ENCODE measurements at places on chromosomes 1 and 21.

DNA sequence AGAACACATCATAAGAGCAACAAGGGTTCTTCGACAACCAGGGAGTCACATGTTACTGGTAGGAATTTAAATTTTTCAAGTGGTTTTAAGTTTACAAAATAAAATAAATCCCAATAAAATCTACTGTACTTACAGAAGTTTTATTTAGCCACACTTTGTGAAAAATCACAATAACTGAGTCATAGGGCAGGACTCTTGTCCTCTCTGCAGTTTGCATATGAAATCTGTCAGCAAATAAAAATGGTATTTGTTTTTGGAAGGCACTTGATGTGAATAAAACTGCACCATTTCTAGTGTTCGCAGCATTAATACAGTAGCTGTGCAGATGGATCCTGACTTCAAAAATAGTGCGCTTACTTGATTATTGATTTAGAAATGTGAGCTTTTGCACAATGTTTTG, 150.4 kb downstream of the LBR start:
- no peak for DNase-seq

GRCh38 chr1:227707846-227708245, 27.3 kb downstream of the JMJD4 start:
- no peak for DNase-seq

DNA sequence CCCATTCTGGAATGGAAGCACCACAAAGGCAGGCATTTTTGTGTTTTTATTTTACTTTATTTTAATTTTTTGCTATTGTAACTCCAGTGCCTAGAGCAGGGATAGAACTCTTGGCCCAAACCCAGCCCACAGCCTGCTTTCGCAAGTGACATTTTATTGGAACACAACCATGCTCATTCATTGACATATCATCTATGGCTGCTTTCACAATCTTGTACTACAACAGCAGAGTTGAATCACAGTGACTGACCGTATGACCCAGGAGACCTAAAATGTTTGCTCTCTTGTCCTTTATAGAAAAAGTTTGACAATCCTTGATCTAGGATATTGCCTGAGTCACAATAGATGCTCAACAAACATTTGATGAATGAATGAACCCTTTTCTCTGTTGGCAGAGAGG, 83.9 kb upstream of the ATP1A1 start:
- no peak for DNase-seq

DNA sequence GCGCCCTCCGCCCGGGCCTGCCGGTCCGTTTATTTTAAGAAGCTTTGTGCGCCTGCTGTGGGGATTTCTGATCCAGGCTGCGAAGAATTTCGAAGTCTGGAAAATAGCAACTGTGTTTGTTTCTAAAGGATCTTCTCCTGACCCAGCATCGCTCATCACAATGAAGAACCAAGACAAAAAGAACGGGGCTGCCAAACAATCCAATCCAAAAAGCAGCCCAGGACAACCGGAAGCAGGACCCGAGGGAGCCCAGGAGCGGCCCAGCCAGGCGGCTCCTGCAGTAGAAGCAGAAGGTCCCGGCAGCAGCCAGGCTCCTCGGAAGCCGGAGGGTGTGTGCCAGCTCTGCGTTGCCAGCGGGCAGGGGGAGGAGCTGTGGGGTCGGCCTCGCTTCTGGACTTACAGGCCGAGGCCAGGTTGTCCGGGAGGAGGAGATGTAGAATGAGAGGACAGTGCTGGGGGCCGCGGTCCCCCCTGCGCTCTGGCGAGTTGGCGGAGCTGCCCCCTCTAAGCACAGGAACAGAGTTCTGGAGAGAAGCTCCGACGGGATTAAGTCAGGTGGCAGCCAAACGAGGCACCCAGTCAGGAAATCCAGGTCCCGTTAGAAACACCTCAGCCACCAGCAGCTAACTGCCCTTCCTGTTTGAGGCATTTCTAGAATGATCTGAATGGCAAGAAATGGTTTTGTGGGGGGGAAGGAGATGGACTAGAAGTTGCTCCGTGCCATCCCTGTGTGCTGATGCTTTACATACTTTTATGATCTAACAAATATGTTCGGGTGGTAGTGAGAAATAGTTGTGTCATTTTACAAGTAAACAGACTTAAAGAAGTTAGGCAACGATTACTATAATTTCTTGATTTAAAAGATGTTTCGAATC, 948 bp downstream of the TXLNA start:
- peak; percentile 70 for DNase-seq

DNA sequence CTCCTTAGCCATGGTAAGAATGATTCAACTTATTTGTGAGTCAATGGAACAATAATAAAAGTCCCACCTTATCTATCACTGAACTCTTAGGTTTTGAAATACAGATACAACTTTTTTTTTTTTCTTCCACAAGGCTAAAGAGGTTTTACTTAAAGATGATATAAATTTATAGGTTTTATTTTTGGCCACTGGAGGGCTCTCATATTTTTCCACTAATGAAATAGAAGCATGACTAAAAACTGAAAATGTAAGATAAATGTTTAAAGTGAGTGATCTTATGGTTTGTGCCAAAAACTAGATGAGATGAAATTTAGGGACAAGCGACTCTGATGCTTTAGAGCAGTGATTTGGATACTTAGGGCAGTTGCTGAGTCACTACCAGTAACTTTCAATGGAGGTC, 499.0 kb downstream of the NUF2 start:
- peak; percentile 11 for DNase-seq

GRCh38 chr1:12617901-12618660, at the start of gene DHRS3:
Gene DHRS3, minus strand, starts transcription at chr1:12618210. Its CDS starts 862 bp downstream, at chr1:12617348.
- peak; percentile 91 for DNase-seq

GRCh38 chr1:8649027-8649426, 168.4 kb downstream of the RERE start:
- no peak for DNase-seq

DNA sequence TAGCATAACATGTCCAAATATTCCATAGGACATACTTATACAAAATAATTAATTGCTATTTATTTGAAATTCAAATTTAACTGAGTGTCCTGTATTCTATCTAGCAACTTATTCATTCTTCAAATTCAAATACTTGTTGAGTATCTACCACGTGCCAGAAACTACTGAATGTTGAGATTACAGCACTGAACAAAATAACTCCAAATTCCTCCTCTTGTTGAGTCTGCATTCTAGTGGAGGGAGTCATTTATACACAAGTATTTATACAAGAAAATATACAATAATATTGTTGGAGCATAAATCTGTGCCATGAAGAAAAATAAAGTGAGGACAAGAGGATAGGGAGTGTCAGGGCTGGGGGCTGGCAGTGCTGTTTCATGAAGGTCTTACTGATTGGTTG, 43.7 kb upstream of the CDC42BPA start:
- DNase-seq = no peak

DNA sequence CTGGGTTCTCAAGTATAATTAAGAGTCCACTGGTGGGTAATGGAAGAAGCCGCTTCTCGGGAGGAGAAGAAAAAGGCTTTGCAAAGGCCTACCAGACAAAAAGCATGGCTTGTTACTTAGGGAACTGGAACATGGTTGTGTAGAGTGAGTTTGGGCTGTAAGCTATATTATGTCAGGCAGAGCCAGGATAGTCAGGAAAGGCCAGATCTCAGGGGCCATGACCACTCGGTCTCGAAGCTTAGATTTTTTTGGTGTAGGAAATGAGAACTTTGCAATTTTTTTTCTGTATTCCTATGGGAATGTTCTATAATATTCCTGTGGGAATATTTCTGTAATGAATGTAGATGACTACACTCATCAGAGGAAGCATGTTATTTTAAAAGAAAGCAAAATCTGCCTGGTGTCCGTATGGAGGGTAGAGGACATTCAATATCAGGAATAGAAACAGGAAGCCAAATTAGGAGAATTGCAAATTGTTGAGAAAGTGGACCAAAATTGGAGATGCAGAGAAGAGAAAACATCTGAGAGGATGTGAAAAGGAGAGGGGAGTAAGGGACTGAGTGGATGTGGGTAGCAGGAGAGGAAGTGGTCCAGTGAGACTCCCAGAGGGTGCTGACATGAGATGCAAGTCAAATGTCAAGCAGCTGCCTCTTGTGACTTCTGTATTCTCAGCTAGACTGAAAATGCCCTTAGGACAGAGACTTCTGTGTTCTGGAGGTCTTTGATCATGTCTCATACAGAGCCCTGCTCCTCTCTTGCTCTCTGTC, 45.2 kb upstream of the HAO2 start:
- no peak for DNase-seq

- DNase-seq = no peak
Measured at GRCh38 chr1:213688655-213689054, 299.1 kb upstream of the PROX1 start.

GRCh38 chr1:156969496-156969895, 49.1 kb downstream of the LRRC71 start:
- DNase-seq = no peak

- no peak for DNase-seq
Measured at GRCh38 chr1:155463865-155464650, 98.5 kb downstream of the ASH1L start.

DNA sequence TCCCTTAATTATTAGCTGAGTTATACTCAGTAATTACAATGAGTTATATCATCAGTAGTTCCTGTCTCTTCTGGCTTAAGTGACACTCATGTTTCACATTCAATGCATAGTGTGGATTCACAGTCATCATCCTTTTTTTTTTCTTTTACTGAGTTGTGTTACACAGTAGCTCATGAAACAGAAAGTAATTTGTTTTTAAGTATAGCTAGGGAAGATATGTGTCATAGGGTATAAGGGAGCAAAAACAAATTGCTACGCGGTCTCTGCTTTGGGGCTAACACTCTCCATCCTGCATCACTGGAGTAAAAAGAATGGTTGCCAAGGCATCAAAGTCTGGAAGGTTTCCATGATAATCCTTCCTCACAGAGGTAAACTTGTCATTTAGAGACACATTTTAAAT, 971.7 kb upstream of the NCAM2 start:
- DNase-seq = no peak

- no peak for DNase-seq
Measured at GRCh38 chr1:53553734-53554509, 94.7 kb downstream of the DMRTB1 start.

DNA sequence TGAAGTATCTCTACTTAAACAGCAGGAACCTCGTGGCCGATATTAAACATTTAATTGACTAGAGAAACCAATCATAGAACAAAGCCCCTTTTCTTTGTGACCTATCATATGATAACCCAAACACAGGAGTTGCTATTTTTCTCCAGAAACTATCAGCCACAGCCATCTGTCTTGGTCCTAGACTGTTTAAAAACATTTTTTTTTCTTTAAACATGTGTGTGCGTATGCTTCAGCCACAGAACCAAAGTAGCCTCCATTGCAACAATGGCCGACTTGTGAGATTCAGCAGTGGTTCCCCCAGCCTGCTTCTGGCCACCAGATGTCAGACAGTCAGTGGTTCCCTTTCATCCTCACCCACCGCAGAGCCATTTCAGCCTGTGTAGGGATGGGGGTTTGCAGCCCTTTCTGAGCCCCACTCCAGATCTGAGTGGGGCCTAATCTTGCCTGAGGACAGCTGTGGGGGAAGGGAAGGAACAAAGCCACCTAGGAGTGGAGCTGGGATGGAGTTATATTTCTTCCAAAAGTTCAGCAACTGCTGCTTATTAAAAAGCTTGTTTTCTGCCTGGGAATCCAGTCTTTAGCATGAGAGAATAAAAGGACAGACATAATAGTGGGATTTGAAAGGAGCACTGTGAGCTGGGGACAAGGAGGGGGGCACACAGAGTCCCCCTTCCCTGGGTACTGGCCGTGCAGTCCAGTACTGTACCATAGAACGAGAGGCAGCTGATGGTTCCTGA, 11.7 kb upstream of the IGSF3 start:
- DNase-seq = peak; percentile 19

- no peak for DNase-seq
Measured at GRCh38 chr1:37186246-37186756, 152.0 kb upstream of the GRIK3 start.

Measured in GM23338 (cell line).